Activated naive CD4-positive, alpha-beta T cell treated with anti-CD3 and anti-CD28 coated beads for 36 hours (primary cell): ENCODE measurements at places on chromosomes 4 and X.

- no peaks in the 10 kb centered on the region for H3K36me3 ChIP-seq
- DNase-seq: peak; percentile 3
- no peak overlapping the region for H3K27ac ChIP-seq
- H3K4me1 ChIP-seq: peaks cover 8% of the 10 kb centered on the region
- no peaks in the 10 kb centered on the region for H3K27me3 ChIP-seq
These were observed 7.8 kb upstream of the HAUS3 start for GRCh38 chr4:2249526-2250356.

DNA sequence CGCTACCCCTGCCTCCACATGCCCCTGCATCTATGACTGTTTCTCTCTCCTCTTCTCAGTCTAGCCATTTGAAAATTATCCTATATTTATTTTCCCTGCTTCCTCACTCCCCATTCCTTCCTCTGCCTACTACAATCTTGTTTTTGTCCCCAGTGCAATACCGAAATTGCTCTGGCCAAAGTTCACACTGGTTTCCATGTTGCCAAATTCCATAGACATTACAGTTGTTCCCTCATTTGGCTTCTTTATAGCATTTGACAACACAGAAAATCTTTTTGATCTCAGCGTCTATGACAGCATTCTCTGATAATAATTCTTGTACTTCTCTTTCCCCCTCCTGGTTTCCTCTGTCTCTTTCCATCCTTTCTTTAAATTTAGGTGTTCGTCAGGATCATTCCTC is 99.4 kb downstream of the GPR82 start:
- H3K36me3 ChIP-seq: peaks cover 16% of the 10 kb centered on the region
- H3K4me1 ChIP-seq: no peaks in the 10 kb centered on the region
- H3K4me3 ChIP-seq: no peak overlapping the region
- no peak overlapping the region for H3K27ac ChIP-seq
- H3K27me3 ChIP-seq: no peaks in the 10 kb centered on the region
- no peak for DNase-seq

- no peak for DNase-seq
- no peak overlapping the region for H3K27ac ChIP-seq
- H3K27me3 ChIP-seq: no peaks in the 10 kb centered on the region
- H3K4me1 ChIP-seq: peaks cover 3% of the 10 kb centered on the region
- H3K36me3 ChIP-seq: no peaks in the 10 kb centered on the region
These were observed 86.0 kb downstream of the RTL5 start for GRCh38 chrX:72045552-72046277.

DNA sequence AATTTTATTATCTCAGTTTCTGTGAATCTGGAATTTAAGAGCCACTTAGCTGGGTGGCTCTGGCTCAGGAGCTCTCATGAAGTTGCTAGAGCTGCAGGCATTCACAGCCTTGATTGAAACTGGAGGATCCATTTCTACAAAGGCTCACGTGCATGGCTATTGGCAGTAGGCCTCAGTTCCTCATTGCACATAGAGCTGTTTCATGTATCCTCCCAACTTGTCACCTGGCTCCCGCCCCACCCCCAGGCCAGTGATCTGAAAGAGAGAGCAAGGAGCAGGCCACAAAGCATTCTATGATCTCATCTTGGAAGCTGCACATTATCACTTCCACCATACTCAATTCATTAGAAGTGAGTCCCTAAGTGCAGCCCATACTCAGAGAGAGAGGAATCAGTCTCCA is 18.5 kb upstream of the AP1AR start:
- H3K27ac ChIP-seq: no peak overlapping the region
- no peak for DNase-seq
- H3K4me3 ChIP-seq: no peak overlapping the region
- peaks cover 8% of the 10 kb centered on the region for H3K4me1 ChIP-seq
- no peaks in the 10 kb centered on the region for H3K36me3 ChIP-seq
- H3K27me3 ChIP-seq: no peaks in the 10 kb centered on the region

DNA sequence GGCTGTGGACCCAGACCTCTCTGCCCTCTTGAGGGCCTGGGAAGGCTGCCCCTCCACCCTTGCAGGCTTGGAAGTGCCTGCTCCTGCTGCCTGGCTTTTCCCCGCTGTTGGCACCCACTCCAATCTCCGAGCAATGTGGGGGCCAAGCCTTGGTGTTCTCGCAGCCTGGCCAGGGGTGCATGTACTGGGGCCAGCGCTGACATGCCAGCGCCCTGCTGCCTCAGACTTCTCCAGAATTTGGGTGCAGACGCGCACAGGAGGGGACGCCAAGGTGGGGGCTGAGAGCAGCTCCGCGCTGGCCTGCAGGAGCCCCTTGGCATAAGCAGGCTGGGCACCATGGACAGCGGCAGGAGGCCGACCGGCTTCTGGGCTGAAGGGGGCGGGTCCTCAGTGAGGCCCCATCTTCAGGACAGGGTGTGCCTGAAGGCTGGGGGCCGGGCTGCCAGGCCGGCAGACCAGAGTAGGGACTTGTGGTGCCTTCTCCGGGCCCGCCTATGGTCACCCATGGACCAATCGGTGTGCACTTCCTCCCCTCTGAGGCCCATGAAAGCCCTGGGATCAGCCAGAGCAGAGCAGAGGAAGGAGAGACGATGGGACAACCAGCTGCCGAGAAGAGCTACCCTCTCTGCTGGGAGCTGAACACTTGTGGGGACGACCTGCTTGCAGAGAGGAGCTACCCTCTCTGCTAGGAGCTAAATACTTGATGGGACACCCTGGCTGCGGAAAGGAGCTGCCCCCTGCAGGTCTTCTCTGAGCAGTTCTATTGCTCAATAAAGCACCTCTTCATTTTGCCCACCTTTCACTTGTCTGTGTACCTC is 118.3 kb downstream of the DNAAF6 start:
- H3K27ac ChIP-seq: no peak overlapping the region
- DNase-seq: peak; percentile 34
- H3K36me3 ChIP-seq: no peaks in the 10 kb centered on the region
- H3K4me1 ChIP-seq: no peaks in the 10 kb centered on the region
- no peak overlapping the region for H3K4me3 ChIP-seq
- no peaks in the 10 kb centered on the region for H3K27me3 ChIP-seq

- peak overlapping the region; percentile 88 for H3K4me3 ChIP-seq
- H3K4me1 ChIP-seq: peaks cover 34% of the 10 kb centered on the region
- H3K27me3 ChIP-seq: no peaks in the 10 kb centered on the region
- peaks cover 30% of the 10 kb centered on the region for H3K36me3 ChIP-seq
These were observed 601 bp downstream of the SMARCAD1 start for GRCh38 chr4:94208266-94208665.

- no peak for DNase-seq
- no peaks in the 10 kb centered on the region for H3K27me3 ChIP-seq
- H3K36me3 ChIP-seq: no peaks in the 10 kb centered on the region
- H3K4me1 ChIP-seq: no peaks in the 10 kb centered on the region
- no peak overlapping the region for H3K4me3 ChIP-seq
These were observed 128.2 kb downstream of the ANAPC10 start for GRCh38 chr4:144969821-144970220.

- H3K4me3 ChIP-seq: no peak overlapping the region
- DNase-seq: peak; percentile 28
- no peak overlapping the region for H3K27ac ChIP-seq
- H3K36me3 ChIP-seq: no peaks in the 10 kb centered on the region
- H3K27me3 ChIP-seq: peaks cover 8% of the 10 kb centered on the region
These were observed 181.1 kb upstream of the WDFY3 start for GRCh38 chr4:85147481-85148076.

GRCh38 chrX:72100824-72101351 is 30.8 kb downstream of the RTL5 start:
- H3K4me3 ChIP-seq: no peak overlapping the region
- peaks cover 31% of the 10 kb centered on the region for H3K4me1 ChIP-seq
- DNase-seq: peak; percentile 77
- no peak overlapping the region for H3K27ac ChIP-seq
- H3K27me3 ChIP-seq: peaks cover 17% of the 10 kb centered on the region
